AG08396 (cell line): ENCODE measurements at places on chromosomes 5 and 9.
A peak's percentile ranks its signal among the peaks of the same experiment; 100 is the strongest.

- no peak for DNase-seq
Measured at GRCh38 chr5:143646961-143647360, 165.0 kb upstream of the HMHB1 start.

- no peak for DNase-seq
Measured at GRCh38 chr5:1497242-1497777, 26.4 kb downstream of the LPCAT1 start.

DNA sequence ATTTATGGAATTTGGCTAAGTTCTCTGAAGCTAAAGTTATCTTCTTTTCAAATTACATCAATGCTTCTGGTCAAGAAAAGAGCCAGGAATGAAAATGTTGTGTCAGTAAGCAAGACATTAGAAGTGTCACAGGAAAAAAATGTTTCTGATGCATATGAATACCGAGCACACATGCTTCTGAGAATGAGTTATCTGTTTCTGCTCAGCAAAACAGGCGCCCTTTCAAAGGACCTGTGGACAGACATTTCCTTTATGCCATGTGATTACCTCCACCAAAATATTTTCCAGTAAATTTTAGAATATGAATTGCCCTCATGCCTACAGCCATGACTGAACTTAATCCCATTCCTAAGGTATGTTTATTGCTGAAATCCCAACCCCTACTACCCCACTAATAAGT, 55.4 kb upstream of the RNF180 start:
- no peak for DNase-seq

DNA sequence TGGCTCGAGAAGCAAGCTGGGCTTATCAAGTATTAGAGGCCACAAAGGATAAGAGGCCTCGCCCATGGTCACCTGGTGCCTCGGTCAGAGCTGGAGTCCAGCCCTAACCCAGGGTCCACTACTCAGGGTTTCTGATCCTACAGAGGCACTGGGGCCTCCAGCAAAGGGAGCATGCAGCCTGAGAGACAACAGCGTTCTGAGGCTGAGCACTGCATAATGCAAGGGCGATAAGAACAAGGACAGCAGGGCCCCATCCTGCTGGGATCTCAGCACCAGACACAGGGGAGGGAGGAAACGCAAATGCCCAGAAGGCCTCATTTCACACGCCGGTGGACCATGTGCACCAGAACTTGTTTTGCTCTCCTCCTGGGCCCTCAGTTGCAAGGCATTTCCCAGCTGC, 63.0 kb downstream of the C5orf15 start:
- no peak for DNase-seq

DNA sequence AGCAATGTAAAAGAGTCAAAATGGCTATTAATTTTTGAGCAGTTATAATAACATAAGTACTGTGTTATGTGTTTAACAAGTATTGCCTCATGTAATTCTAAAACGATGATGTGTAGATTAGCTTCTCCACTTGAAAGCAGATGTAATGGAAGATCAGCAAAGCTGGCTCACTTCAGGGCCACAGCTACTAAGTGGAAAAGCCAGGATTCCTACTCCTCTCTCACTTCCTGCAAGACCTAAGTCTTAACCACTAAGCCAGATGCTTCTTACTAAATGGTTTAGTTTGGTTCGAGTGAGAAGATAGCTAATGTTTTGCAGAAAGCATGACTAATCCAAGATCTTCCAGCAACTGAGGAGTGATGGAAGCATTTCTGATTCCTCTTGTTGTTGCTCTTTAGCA, 15.7 kb upstream of the TNC start:
- DNase-seq, result peak; percentile 42
